ENCODE measurements at places on chromosomes 16 and 17. TPM values are rescaled to one million over a fixed set of nuclear protein-coding genes. Genes with fewer than 3 reads are reported as not detected.
A peak's percentile ranks its signal among the peaks of the same experiment; 100 is the strongest.

Gene ZFP3
- polyA plus RNA-seq: 0.44 TPM

Gene CCL8
- polyA plus RNA-seq: not detected

DNA sequence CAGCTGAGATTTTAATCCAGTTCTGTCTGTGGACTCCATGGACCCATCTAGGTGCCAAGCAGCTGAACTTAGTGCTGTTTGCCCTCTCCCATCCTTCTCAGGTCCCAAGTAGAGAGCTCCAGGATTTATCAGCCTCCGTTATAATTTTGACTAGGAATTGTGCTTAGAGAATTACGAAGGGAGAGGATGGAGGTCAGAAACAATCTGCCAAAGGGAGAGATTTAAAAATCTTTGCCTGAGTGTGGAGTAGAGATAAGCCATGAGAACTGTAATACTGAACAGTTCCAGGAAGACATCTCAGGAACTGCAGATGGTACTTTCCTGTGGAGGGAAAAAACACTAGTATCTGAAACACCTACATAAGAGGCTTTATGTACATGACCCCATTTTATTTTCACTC is 27.0 kb downstream of the CEP95 start:
- no peak for DNase-seq

DNA sequence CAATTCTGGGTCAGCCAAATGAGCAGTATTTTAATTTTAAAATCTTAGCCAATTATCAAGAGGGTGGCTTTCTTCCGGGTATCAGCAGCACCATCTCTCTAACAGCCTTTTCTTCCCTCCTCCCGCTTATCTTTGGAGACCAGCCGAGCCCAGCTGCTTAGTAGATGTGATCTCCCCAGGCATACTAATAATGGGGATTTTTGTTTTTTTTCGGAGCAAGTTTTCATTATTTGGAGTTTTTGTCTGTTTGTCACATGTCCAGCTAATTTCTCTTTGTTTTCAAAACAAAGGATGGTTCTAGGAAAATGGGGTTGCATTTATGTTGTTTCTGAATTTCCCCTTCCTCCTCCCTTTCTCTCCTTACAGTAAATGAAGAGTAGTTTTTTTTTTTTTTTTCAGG is 170.5 kb upstream of the MPHOSPH6 start:
- no peak for DNase-seq

DNA sequence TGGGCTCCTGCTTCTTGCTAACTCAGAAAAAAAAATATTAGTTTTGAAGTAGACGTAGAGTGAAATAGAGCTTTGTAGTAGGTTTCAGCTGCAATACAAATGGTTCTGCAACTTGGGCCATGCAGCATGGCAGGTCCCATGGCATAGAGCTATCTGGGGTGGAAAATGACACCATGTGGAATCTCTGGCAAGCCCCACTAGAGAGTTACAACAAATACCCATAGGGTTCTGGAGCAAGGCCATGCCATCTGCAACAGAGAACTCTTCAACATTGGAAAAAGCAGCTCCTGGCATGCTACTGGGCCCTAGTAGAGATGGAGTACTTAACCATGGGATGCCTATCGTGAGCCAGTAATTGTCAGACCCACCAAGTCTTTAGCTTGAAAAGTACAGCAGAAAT is 25.3 kb upstream of the RBBP6 start:
- DNase-seq: no peak

GRCh38 chr17:80795754-80796153 is 195.9 kb upstream of the CHMP6 start:
- no peak for DNase-seq

DNA sequence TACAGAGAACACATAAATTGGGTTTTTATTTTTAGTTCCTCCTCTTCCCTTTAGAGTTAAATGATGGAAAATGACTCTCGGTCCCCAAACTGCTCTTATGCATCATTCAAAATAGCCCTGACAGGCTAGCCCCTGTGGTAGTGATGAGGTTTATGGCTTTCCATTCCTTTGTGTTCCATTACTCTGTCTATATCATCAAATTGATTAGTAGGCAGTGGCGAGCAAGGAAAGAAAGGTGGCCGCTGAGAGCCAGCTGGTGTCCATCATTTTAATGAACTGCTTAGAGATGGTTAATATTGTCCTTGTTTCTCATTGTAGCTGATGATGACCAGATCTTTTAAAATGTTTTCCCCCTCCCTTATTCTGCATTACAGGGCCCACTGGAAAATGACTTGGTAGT is 179.5 kb downstream of the PHKB start:
- no peak for DNase-seq

- peak; percentile 79 for DNase-seq
Observed at GRCh38 chr17:41647940-41648410, 23.6 kb upstream of the KRT17 start.
